Esophagus squamous epithelium (tissue), 5 donors: ENCODE measurements at places on chromosomes 2 and 18.

DNA sequence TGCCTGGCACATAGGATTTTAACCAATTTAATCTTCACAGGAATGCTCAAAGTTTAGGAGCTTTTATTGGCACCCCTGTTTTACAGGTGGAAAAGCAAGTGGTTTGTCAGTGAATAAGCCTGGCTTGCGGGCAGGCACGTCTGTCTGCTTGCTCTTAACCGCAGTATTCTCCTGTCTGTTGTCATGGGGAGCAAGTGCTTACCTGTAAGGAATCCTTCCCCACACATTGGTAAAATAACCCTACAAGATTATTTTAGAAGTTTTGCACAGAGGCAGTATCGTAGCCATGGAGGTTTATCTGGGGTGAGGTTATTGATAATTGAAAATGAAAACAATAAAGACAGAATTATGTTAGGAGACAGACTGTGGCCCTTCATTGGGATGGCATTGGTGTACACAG, 174.9 kb downstream of the AGAP1 start:
- DNase-seq: no peak

DNA sequence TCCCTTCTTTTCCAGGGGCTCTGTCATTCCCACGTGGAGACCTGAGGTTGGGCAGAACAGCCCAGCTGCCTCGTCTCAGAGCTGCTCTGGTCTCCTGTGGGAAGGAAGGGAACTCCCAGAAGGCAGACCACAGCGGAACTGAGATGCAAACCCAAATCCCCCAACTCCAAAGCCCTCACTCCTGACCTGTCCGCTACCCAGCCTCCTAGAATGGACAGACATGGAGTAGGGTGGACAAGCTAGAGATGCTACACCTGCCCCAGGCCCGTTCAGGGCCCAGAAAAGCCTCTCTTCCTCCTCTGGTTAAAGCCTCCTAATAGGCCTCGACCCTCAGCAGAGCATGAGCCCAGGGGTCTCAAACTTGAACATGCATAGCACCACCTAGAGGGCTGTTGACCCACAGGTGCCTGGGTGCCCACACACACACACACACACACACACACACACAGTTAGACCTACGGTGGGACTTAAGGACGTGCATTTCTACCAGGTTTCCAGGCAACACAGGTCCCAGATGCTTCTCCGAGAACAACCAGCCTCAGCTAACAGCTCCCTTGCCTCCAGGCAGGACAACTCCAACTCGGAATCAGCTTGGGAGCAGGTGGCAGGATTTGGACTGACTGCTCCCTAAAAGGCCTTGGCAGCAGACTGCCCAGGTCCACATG, 93.5 kb downstream of the TNS1 start:
- no peak for DNase-seq

- no peak for DNase-seq
Observed at GRCh38 chr18:67468038-67468437, 48.5 kb downstream of the DSEL start.

- DNase-seq: no peak
Observed at GRCh38 chr2:59684771-59685166, 868.7 kb downstream of the BCL11A start.
